CD4-positive, alpha-beta T cell treated with Interleukin-15 for 1 hour (primary cell): ENCODE measurements at places on chromosomes 1 and 21.

GRCh38 chr1:40141878-40142535 is 19.2 kb upstream of the RLF start:
- DNase-seq: no peak

DNA sequence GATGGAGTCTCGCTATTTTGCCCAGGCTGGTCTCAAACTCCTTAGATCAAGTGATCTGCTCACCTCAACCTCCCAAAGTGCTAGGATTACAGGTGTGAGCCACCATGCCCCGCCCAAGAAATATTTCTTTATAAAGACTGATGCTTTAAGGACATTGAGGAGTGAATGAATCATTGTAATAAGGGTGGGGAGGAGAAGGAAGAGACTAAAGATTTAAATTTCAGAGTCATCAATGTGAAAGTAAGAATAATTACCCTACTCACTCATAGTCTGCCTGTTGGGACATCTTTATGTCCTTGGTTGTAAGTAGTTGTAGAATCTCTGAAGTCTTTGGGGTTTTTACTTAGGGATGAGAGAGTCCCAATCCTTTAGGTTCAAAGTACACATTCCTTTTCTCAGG is 7.3 kb downstream of the KDM1A start:
- DNase-seq: no peak

- no peak for DNase-seq
Measured at GRCh38 chr1:179217943-179218507, 11.5 kb downstream of the ABL2 start.

DNA sequence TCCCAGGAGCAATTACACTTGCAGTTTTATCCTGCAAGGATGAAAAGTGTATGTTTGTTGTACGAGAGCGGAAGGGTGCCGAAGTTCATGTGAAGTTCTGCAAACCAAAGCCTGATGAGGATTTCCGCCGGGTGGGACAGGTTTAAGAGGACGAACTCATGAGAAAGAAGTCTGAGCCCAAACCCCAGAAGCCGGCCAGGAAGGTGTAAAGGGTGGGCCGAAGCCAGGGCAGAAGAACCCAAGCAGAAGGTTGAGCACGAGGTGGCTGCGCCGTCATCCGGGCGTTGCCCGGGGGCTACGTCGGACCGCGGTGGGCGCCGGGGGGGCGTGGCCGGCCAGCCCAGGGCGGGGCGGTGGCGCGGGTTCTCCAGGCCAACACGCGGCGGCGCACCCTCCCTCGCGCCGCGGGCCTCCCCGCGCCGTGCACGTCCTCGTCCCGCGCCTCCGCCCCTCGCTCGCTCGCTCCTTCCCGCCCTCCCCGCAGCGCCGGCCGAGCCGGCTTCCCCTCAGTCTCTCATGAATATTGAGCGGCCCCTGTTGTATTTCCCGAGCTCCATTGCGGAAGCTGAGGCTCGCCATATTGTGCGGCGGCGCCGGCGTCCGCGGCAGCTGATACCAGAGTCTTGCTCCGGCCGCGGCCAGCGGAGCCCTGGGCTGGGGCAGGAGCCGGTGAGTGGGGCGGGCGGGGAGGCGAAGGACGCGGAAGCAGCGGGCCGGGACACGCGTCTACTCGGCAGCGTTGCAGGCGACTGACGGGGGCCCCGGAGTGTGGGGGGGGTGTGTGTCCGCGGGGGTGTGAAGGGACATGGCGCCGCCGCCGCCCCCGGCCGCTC is at the start of gene RNF2:
Gene RNF2 (plus strand): TSS at position 578 of the 833 bp plus-strand sequence. CDS start 41,996 bp downstream, outside the sequence.
- DNase-seq: peak; percentile 86

GRCh38 chr1:24928689-24929397 is 1.2 kb downstream of the RUNX3 start:
- DNase-seq: peak; percentile 57

- DNase-seq: no peak
Measured at GRCh38 chr1:199574950-199575349, 452.6 kb upstream of the NR5A2 start.

DNA sequence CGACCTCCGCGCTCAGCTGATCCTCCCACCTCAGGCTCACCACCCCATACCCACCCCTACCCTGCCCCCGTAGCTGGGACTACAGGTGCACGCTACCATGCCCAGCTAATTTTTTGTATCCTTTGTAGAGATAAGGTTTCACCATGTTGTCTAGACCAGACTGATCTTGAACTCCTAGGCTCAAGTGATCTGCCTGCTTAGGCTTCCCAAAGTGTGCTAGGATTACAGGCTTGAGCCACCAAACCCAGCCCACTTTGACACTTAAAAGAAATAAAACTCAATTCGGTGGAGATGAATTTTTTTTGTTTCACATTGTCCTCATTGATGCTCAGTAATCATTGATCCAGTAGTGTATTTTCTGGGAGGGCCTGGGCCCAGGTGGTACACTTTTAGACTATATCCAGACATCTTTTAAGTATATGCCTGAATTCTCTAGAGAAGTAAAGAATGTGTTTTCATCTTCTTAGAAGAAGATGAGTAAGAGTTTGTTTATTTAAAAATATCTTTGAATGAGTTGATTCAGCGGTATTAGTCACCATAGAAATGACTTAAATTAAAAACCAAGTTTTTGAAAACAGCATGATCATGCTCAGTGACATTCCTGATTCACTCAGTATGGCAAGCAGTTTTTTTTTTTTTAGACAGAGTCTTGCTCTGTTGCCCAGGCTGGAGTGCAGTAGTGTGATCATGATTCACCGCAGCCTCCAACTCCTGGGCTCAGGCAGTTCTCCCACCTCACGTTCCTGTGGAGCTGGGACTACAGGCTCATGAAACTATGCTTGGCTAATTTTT is 57.8 kb downstream of the EPB41 start:
- DNase-seq: no peak

DNA sequence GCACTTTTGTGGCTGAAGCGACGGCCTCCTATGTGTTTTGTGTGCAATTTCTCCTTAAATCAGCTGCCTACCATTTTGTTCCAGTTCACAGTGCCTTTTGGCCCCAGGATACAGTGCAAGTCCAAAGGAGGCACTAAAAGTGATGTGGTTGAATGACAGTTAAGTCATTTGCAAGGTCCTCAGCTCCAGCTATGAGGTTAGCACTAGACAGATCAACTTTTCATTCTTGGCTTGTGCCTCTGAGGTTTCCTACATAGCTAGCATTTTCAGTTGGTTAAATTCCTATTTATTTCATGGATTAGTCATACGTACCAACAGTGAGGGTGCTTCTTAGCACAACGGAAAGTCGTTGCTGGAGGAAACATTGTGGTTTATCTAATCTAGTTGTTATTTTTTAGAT is 59.3 kb upstream of the NTPCR start:
- no peak for DNase-seq

GRCh38 chr21:39121600-39122355 is 61.5 kb downstream of the PSMG1 start:
- DNase-seq: no peak

DNA sequence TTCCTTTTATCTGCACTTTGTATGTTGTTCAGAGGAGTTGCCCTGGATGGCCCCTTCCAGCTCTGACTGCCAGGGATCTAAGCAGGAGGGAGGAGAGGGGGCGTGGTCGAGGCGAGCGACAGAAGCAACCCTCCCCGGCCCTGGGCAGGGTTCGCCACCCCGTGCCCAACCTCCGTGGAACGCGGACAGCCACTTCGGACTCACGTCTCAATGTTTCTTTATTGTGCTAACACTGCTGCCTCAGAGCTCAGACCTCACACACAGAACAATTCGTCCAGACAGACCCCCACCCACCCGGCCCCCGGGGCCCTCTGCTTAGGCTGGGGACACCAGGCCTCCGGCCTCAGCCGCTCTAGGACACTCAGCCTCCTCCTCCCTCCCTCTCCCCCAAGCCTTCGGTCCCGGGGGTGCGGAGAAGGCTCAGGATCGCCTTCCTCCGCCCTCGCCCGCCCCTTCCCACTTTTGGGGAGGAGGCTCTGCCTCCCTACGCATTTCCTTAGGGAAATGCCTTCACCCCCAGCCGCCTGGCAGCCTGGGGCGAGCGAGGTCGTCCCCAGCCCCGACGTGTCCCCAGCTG is 8.3 kb downstream of the VSIG8 start:
- DNase-seq: no peak

DNA sequence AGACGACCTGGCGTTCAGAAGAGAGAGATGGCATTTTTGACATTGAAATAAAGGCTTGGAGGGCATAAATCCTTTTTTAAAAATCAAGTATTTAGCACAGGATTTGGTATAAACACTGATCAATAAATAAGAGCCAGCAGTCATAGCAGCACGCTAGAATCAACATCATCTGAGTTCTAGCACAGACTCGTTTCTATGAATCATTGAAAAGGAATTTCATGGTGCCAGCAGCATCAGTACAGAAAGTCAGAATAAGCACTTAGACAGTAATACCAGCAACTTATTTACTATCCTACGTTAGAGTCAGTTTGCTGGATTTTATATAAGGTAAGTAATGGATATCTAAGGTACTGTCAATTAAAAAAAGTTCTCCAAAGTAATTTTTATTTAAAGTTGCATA is 119.3 kb downstream of the HLCS start:
- DNase-seq: no peak

DNA sequence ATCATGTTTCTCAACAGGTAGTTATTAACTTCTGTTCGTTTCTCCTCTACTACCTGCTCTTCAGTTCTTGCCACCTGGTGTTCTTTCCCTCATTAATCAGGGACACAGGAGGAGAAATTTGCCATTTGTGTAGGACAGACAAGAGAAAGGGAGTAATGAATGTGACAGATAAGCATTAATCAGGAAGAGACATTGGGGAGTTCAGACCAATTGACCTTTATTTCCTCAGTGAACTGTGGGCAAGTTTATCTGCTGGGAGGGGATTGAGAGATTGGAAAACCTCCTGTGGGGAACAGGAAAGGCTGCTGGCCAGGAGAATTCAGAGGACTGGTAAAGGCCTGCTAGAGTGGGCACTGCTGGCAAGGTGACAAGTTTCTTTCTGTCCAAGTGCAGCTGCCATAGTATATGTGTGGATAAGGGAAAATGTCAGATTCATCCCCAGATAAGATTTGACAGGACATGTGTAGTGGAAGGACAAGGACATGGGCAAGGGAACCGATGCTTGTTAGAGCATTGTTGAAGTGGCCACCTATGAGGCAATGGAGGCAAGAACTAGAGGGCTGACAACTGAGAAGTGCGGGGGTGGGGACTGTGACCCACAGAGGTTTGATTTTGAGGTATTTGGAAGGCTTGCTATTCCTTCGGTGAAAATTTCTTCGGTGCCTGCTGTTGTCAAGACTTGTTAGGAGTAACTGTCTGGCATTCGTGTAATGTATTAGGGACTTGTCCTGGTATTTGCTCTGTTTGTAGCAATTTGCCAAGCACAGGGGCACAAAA is 12.6 kb downstream of the SZT2 start:
- DNase-seq: no peak

DNA sequence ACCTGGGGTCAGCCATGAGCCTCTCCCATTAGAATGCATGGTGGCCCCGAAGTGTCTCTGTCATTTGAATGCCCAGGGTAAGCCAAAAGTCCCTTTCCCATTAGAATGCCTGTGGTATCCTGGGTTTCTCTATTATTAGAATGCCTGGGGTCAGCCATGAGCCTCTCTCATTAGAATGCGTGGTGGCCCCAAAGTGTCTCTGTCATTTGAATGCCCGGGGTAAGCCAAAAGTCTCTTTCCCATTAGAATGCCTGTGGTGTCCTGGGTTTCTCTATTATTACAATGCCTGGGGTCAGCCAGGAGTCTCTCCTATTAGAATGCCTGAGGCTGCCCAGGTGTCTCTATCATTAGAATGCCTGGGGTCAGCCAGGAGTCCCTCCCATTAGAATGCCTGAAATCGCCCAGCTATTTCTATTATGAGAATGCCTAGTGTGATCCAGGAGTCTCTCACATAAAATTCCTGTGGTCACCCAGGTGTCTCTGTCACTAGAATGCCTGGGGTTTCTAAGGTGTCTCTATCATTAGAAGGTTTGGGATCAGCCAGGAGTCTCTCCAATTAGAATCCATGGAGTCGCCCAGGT is 65.5 kb downstream of the RNF187 start:
- DNase-seq: no peak

- no peak for DNase-seq
Measured at GRCh38 chr1:7174561-7174960, 389.3 kb downstream of the CAMTA1 start.

DNA sequence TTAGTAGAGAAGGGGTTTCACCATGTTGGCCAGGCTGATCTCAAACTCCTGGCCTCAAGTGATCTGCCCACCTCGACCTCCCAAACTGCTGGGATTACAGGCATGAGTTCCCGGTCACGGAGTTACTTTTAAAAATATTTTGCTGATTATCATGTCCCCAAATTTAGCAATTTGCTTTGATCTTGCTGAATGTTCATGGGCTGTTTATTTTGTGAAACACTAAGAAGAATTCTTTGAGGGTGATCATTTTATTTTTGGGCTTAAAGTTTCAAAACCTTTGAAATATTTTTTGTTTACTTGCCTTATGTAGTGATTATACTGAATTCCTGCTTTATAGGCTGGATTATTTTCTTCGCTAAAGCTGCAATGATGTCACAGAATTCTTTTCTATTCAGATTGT is 11.4 kb upstream of the LAMC1 start:
- no peak for DNase-seq

DNA sequence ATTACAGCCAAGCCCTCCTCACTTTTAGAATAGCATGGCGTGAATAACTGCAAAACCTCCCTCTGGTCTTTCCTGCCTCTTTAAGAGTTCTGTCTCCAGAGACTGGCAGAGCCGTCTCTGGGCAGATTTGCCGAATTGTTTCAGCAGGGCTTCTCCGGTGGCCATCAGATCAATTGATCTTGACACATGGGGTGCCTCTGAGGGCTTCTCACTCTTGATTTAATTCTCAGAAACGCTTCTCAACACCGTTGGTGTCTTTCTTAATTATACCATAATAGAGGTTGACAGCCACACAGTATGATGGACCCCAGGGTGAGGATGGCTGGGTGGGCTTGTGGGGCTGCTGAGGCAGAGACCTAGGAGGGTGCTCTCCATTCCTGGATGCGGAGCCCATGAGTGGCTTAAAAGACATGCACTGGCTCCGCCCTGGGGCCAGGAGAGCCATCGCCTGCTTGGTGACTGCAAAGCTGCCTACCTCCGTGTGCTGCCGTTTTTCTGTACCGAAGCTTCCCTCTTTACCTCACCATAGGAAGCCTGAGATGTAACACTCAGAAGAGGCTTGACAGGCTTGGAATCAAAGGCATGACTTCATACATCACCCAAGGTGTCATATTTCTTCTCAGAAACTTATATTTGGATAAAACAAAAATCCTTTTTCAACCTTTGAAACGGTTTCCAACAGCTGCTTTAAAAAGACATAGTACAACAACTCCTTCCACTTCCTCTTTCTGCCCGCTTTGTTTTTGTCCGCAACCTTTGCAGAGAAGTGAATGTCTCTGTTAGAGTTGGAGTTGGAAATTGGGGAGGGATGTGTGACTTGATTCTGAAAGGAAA is 82.9 kb downstream of the GALNT2 start:
- DNase-seq: peak; percentile 35
